ENCODE measurements at places on chromosomes 7 and 10. TPM values are rescaled to one million over a fixed set of nuclear protein-coding genes. Genes with fewer than 3 reads are reported as not detected.

GRM3 gene
- total RNA-seq, result 0.04 TPM

ASAH2B gene
- total RNA-seq, result 2.9 TPM

THSD7A gene
- 3.8 TPM for total RNA-seq

PPP1R17 gene
- not detected for total RNA-seq

PROSER2 gene
- 3.4 TPM for total RNA-seq

LRCH4 gene
- total RNA-seq, result 8.9 TPM
